ENCODE measurements at places on chromosomes 16 and 17.
A peak's percentile ranks its signal among the peaks of the same experiment; 100 is the strongest.

DNA sequence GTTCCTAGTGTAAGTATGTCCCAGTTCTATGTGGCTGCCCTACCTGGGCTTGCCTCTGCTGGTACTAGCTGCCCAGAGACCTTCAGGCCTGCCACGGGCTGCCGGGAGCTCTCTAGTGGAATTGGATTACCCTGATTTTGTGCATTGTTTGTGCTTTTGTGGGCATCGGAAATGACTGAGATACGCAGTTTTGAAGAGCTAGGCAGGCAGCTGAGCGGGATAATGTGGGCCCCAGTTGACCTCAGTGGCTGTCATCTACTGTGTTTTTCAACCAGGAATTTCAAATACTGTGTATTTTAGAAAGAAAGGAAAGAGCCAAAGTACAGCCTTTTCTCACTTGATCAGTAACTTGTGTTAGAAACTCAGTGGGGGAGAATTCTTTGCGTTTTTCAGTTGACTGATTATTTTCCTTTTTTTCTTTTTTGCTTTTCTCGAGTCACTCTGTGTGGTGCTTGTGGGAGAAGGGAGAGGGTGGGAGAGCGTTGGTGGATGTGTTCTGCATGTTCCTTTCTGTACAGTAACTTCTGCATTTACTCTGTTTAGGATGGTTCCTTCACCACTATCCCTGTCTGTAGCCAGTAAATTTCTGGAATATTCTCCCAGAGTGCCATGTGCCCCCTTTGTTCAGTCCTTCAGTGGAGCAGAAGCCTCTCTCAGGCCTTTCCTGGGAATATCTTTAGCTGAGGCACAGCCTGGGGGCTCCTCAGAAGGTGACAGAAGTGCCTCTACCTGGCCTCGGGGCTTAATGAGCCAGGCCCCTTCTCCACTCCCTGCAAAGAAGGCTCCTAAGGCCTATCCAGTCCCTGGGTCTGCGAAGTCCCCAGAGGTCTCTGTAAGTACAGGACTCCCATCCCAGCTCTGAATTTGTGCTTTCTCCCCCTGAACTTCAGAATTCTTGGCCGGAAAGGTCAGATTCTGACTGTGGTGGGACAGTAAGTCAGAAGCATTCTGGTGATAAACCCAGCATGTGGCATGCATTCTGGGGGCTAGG, 15.0 kb upstream of the SLC12A3 start:
- DNase-seq, result no peak

- DNase-seq, result no peak
Measured at GRCh38 chr16:1929105-1929504, 10.9 kb upstream of the HS3ST6 start.

DNA sequence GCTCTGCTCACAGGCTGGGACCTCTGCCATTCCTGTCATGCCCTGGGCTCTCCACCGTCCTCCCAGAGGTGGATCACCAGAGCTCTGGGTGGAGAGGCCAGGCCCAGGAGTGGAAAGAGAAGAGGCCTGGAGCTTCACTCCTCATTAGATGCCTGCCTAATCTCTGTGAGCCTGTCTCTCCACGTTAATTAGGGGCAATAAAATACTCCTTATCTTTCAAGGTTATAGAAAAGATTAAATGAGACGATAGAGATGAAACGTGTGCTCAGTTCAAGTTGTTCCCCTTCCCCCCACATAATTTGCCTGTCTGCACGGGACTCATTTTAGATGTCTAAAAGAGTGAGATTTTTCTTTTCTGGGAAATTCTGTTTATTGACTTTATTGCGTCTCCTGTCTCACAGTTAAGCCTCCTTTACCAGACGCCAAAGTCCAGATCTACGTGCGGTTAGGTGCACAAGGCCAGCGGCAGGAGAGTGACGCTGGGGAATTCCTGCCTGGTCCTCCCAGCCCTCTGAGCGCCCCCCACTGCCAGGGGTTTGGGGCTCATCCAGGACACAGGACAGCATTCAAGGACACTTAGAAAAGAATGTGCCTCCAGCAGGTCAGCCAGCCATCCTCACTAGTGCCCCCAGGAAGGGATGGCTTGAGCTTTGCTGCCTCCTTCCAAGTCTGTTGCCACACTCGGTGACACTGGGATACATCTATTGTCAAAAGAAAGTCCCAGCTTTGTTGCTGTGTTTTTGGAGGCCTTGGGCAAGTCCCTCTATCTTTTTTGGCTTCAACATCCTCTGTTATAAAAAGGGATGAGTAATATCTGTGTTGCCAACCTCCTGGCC, 42.3 kb downstream of the TBX4 start:
- DNase-seq, result no peak

DNA sequence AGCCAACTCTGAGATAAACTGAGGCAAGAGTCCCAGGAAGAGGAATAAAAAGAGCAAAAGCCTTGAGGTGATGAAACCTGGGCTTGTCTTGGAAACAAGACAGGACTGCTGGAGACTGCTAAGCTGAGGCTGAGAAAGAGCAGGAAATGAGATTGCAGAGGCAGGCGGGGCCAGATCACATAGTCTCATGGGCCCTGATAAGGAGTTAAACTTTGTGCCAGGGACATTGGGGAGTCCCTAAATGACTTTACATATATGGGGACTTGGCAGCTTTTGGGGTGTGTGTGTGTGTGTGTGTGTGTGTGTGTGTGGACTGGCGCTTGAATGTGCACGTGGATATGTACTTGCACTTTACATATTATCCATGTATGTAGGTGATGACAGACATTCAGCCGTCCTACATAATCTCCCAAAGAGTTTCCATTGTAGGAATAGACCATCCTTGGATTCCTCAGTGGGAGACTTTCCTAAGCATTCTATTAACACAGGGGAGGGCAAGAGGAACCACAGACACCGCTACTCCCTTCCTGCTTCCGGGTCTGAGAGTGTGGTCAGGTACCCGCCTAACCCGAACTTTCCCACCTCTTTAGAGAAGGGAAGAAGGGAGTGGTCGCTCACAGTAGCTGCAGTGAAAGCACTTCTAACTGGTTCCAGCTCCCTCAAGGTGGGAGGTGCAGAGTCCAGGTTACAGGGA, 123.1 kb downstream of the LYRM1 start:
- no peak for DNase-seq

DNA sequence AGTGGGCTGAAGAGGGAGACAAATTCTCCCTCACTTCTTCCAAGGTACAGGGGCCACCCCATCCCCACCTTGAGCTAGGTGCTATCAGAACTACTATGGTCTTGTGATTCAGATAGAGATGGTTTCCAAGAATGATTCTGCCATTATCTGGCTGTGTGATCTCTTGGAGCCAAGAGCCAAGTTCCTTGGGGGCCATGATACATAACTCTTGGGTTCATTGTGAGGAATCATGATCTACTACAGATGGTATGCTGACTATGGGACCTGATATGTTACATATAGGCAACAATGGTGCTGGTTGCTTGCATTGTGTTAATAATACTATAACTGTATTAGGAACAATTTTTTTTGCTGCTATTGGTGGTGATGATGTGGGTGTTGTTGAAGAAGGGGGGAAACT, 45.7 kb downstream of the DYNLRB2 start:
- DNase-seq, result no peak

DNA sequence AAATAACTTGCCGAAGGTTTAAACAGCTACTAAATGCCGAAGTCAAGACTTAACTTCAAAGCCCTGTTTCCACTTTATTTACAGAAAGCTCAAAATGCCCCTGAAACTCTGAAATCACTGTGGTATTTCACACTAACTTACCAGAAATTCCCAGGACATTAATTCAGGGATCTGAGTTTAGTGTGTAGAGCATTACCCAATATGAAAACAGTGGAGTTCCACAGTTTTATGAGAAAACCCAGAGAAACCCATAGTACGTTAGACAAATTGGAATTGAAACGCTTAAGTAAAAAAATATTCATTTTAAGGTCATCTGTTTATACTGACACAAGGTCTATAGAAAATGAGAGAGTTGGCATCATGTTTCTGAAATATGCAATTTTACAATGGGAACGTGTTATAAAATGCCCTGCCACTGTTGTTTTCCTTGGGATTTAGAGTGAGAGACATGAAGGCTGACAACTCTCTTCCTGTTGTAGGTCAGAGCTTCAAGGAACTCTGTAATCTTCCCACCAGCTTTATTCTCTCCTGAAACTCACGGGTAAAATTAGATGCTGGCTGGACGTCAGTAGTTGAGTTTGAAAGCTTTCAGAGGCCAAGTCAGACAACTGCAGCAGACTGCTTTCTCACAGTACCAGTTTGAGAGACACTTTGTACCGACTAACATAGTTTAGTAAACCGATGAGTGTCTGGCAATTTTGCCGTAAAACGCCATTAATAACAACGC, 139.4 kb upstream of the TBX2 start:
- DNase-seq, result no peak

- no peak for DNase-seq
Measured at GRCh38 chr17:83195330-83196023, 116.1 kb downstream of the METRNL start.

DNA sequence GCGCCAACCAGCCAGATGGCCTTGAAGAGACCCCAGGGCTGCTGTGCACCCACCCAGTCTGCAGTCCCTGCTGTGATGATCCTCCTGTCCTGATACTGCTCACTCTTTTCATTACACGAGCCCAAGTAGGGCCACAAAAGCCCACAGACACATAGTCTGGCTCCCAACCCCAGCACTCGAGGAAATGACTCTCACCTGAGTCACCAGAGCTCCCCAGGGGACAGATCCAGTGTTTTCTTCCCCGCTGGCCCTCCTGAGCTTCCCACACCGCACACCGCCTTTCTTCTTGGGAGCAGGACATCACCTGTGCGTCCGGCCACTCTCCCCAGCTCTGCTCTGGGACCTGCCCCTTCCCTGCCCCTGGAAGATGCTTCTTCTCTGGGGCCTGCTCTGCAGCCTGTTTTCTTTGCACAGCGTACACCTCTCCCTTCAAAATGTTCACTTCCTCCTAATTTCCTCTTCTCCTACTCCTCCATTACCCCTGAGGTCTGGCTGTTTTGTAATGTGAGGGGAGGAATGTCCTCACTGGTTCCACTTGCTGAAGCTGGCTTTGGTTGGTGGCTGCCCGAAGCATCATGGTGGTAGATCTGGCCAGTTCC, 2.0 kb upstream of the SCN4A start:
- DNase-seq, result no peak

DNA sequence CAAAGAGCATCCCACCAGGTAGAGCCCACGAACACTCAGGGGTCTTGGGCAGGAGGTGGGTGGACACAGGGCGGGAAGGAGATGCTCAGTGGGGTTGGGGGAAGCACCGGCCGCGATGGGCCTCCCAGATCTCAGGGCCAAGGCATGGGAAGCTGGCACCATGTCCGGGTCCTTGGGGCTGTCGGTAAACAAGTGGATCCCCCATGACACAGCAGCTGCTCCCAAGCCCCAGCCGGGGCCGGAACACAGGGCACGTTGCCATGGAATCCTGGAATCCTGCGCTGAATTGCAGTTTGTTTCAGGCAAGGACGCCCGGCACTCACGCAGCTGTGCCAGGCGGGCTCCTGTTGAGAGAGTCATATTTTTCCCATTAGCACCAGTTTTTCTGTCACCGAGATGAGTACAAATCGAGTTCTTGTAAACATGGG, 23.0 kb upstream of the CHMP6 start:
- DNase-seq, result no peak

DNA sequence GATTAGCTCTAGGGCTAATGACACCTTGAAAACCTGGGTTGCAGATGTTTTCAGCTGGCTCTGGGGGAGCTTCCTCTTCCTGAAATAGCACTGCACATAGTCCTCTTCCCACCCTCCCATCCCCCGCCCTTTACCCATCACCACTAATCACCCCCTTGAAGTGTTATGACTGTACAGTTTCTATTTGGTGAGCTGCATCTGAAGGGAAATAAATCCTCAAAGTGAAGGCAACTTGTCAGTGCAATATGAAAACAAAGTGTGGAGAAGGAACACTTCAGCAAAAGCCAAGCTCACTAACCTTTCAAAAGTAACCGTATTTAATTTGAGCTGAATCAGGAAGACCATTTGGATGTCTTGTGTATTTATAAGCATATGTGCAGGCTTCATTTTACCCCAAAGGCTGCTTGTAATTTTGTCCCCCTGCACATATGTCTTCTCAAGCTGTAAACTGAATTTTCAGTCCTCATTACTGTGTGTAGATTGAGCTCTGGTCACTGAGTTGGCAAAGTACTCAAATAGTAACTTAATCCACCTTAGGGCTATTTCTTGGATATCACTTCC, 44.1 kb upstream of the CA10 start:
- no peak for DNase-seq

DNA sequence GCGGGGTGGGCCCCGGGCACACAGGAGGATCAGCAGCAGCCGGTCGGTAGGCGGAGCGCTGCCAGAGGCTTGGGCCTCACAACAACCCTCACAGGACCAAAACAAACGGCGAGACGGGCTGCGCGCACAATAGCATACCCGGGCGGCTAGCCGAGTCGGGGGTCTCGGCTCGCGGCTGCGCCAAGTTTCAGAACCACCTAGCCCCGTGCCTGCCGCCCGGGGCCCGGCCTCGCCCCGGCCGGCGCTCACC, 732 bp downstream of the ULK2 start:
- peak; percentile 25 for DNase-seq

DNA sequence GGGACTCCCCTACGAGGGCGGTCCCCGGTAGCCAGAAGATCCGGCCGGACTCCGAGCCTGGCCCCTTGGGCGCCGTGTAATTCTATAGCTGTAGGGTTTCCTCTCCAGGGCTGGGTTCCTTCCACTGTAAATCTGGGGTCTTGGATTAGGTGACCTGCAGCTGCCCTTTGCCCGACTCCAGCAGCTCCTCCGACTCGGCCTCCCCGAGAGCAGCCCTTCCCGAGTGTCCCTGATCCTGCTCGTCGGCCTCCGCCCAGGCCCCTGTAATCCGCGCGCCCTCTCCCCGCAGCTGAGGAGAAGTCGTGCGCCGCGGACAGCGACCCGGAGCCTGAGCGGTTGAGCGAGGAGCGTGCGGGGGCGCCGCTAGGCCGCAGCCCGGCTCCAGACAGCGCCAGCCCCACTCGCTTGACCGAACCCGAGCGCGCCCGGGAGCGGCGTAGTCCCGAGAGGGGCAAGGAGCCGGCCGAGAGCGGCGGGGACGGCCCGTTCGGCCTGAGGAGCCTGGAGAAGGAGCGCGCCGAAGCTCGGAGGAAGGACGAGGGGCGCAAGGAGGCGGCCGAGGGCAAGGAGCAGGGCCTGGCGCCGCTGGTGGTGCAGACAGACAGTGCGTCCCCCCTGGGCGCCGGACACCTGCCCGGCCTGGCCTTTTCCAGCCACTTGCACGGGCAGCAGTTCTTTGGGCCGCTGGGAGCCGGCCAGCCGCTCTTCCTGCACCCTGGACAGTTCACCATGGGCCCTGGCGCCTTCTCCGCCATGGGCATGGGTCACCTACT, 5.5 kb downstream of the TBX2 start:
- DNase-seq, result no peak

- DNase-seq, result no peak
Measured at GRCh38 chr17:73072219-73072962, 20.1 kb downstream of the SLC39A11 start.
